Smooth muscle cell of the coronary artery (primary cell): ENCODE measurements at places on chromosomes 6 and 20. TPM values are rescaled to one million over a fixed set of nuclear protein-coding genes. Genes with fewer than 3 reads are reported as not detected.

ID4 gene
- total RNA-seq: 1.1 and 43.5 TPM in 2 replicates

SGK1 gene
- total RNA-seq: 98.8 and 324 TPM in 2 replicates

SLA2 gene
- total RNA-seq: not detected in 2 replicates

ZNF165 gene
- 0.30 and 0.47 TPM in 2 replicates for total RNA-seq

SRSF12 gene
- total RNA-seq: 0.08 and 0.12 TPM in 2 replicates

FRK gene
- 0.47 and 2.0 TPM in 2 replicates for total RNA-seq

NDRG3 gene
- 16.5 and 17.7 TPM in 2 replicates for total RNA-seq

GTSF1L gene
- not detected in 2 replicates for total RNA-seq

VPS16 gene
- total RNA-seq: 66.8 and 135 TPM in 2 replicates

ULBP1 gene
- 0.30 TPM in 1 of 2 replicates, not detected in the other for total RNA-seq

PTPRK gene
- 23.2 and 38.9 TPM in 2 replicates for total RNA-seq

TSHZ2 gene
- under 0.01 and 15.3 TPM in 2 replicates for total RNA-seq

PNPLA1 gene
- 0.15 TPM in 1 of 2 replicates, not detected in the other for total RNA-seq

HDDC2 gene
- 44.8 and 87.0 TPM in 2 replicates for total RNA-seq

MCM3 gene
- total RNA-seq: 26.3 and 30.3 TPM in 2 replicates

RSPH9 gene
- total RNA-seq: 0.45 and 0.94 TPM in 2 replicates

DLGAP4 gene
- total RNA-seq: 9.4 and 11.4 TPM in 2 replicates

POPDC3 gene
- total RNA-seq: 1.4 and 9.0 TPM in 2 replicates

LY6G6C gene
- total RNA-seq: not detected in 2 replicates

HLA-DMB gene
- 0.08 and 0.12 TPM in 2 replicates for total RNA-seq

PHACTR3 gene
- not detected in 2 replicates for total RNA-seq

OLIG3 gene
- total RNA-seq: not detected in 2 replicates

RBL1 gene
- 2.8 and 4.2 TPM in 2 replicates for total RNA-seq

PPP1R3G gene
- 1.3 and 2.1 TPM in 2 replicates for total RNA-seq

CCN2 gene
- 15.8 and 981 TPM in 2 replicates for total RNA-seq

RNF182 gene
- 0.47 TPM in 1 of 2 replicates, not detected in the other for total RNA-seq

ZNF343 gene
- 12.0 and 12.8 TPM in 2 replicates for total RNA-seq

DCBLD1 gene
- total RNA-seq: 13.2 and 65.3 TPM in 2 replicates

SAMD3 gene
- total RNA-seq: 8.5 and 19.0 TPM in 2 replicates

TMEM217 gene
- total RNA-seq: 1.4 and 2.4 TPM in 2 replicates

BMP7 gene
- under 0.01 TPM in 1 of 2 replicates, not detected in the other for total RNA-seq

TSBP1 gene
- total RNA-seq: not detected in 2 replicates

GNRH2 gene
- not detected in 2 replicates for total RNA-seq

FAM217A gene
- not detected in 2 replicates for total RNA-seq

REM1 gene
- 0.15 TPM in 1 of 2 replicates, not detected in the other for total RNA-seq

SMIM13 gene
- 4.1 and 7.7 TPM in 2 replicates for total RNA-seq

PI3 gene
- not detected in 2 replicates for total RNA-seq

RSPO3 gene
- total RNA-seq: 0.08 and 26.9 TPM in 2 replicates

OR2J2 gene
- not detected in 2 replicates for total RNA-seq

FAM110A gene
- 0.47 and 1.4 TPM in 2 replicates for total RNA-seq

ZBTB12 gene
- total RNA-seq: 6.2 and 12.4 TPM in 2 replicates

OPRL1 gene
- 1.5 and 2.3 TPM in 2 replicates for total RNA-seq

RGS17 gene
- 2.7 and 12.7 TPM in 2 replicates for total RNA-seq

MMP24 gene
- total RNA-seq: 0.23 and 0.38 TPM in 2 replicates

PERP gene
- 8.9 and 14.3 TPM in 2 replicates for total RNA-seq

BIRC7 gene
- total RNA-seq: 0.23 TPM in 1 of 2 replicates, not detected in the other

ZNF391 gene
- 0.45 and 0.70 TPM in 2 replicates for total RNA-seq

IRAK1BP1 gene
- total RNA-seq: 1.6 and 2.2 TPM in 2 replicates

LGSN gene
- not detected in 2 replicates for total RNA-seq

CITED2 gene
- total RNA-seq: 22.9 and 45.0 TPM in 2 replicates

RAB44 gene
- total RNA-seq: under 0.01 TPM in 1 of 2 replicates, not detected in the other

ZMYND8 gene
- total RNA-seq: 6.2 and 9.8 TPM in 2 replicates

LAMA2 gene
- total RNA-seq: 80.0 and 86.1 TPM in 2 replicates

DLK2 gene
- 0.23 and 0.47 TPM in 2 replicates for total RNA-seq

BCL2L1 gene
- total RNA-seq: 36.9 and 59.4 TPM in 2 replicates

NRSN2 gene
- total RNA-seq: 15.6 and 17.5 TPM in 2 replicates

ZC3H12D gene
- 0.23 TPM in 1 of 2 replicates, not detected in the other for total RNA-seq

C20orf173 gene
- not detected in 2 replicates for total RNA-seq

SEL1L2 gene
- 0.23 TPM in 1 of 2 replicates, not detected in the other for total RNA-seq
